ENCODE measurements at places on chromosomes 3 and 15.

- no peak for DNase-seq
These were observed 299 bp downstream of the TYRO3 start for GRCh38 chr15:41559239-41559782.

GRCh38 chr15:91535856-91536500 is 317.5 kb upstream of the SLCO3A1 start:
- no peak for DNase-seq

GRCh38 chr3:29759411-29760225 is 478.7 kb downstream of the RBMS3 start:
- DNase-seq = no peak

GRCh38 chr3:56321892-56322291 is 146.4 kb downstream of the ERC2 start:
- DNase-seq = no peak

GRCh38 chr15:100034191-100034590 is 301.0 kb upstream of the LYSMD4 start:
- no peak for DNase-seq

- DNase-seq = no peak
These were observed 62.6 kb downstream of the EIF4E3 start for GRCh38 chr3:71662568-71662967.

DNA sequence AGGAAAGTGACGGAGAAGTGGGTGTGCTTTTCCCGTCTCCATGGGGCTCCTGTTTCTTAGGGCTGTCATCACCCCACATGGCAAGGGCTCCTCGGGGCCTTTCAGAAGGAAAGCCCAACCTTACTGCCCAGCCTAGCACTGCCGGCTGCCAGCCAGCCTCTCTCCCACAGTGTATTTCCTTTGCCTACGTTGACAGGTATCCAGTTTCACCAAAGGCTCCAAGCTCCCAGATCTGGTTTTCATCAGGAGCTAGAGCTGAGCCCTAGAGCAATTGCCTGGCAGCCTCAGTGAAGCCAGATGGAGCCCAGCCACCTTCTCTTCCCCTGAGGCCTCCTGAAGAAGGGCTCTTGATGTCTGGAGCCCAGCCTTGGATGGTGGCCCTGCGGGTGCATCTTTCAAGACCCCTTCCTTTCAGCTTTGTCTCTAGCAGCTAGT is 20.2 kb downstream of the CRABP1 start:
- no peak for DNase-seq

DNA sequence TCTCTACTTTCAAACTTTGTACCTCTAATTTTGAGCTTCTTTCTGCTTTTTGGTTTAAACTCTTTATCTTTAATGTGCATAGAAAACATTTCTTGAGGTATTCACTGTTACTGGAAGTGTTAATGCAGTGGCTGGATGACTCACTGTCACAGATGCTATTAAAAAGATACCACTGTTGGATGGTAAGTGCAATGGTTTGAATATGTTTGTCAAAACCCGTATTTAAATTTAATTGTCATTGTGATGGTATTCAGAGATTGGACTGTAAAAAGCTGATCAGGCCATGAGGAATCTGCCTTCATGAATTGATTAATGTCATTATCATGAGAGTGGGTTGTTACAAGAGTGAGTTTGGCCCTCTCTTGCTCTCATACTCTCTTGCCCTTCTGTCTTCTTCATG is 70.6 kb downstream of the AP4E1 start:
- no peak for DNase-seq

DNA sequence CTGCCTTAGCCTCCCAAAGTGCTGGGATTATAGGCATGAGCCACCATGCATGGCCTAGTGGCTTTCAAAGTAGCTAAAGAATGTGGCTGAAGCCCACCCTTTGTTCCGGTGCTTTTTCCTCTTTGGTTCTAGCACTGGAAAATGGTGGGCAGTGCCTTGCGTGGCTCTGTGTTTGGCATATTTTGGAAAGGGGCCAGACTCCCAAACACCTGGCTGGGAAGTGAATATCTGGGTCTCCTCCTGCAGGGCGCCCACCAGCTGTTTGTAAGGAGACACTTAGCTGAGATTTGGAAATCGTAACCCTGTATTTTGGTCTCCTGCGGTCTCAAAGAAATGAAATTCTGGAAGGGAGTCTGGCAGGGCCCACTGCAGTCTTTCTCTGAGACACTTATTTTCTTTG is 336.4 kb downstream of the IL20RB start:
- no peak for DNase-seq

- no peak for DNase-seq
These were observed 300.4 kb upstream of the RASGRP1 start for GRCh38 chr15:38864827-38865581.

- no peak for DNase-seq
These were observed 294.4 kb downstream of the KBTBD8 start for GRCh38 chr3:67292356-67293121.

- DNase-seq = no peak
These were observed 51.2 kb downstream of the PFN2 start for GRCh38 chr3:149919509-149919908.

DNA sequence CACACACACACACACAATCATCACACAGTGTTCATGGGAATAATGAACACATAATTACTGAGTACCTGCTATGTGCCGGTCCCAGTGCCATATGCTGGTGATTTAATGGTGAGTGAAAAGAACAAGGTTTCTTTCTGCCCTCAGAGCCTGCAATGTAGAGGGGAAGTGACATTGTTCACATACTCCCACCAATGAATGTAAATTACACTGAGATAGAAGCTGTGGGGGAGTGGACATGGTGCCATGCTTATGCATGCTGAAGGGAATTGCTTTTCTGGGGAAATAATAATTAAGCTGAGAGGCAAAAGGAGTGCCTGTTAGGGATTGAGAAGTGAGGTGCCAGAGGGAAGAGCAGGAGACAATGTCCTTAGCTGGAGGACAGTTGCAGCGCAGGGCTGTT is 175.1 kb downstream of the MFSD1 start:
- DNase-seq = no peak

DNA sequence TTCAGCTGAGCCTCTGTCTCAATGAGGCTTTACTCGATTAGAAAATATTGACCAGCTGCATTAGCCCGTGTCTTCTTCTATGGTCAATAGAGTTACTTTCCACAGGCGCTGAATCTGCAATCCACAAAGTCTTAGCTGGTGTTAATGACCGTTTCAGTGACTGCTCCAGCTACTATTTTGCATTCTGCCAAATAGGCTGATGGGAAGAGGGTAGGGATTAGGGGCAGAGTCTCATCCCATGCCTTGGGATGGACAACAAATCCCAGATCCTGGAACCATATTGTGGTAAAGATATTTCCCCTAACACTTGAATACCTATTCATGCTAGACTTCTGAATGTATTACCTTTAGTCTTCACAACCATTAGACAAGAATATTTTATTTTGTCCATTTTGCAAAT is 29.5 kb upstream of the MAGI1 start:
- no peak for DNase-seq
